ENCODE measurements at places on chromosomes 11 and 22.

DNA sequence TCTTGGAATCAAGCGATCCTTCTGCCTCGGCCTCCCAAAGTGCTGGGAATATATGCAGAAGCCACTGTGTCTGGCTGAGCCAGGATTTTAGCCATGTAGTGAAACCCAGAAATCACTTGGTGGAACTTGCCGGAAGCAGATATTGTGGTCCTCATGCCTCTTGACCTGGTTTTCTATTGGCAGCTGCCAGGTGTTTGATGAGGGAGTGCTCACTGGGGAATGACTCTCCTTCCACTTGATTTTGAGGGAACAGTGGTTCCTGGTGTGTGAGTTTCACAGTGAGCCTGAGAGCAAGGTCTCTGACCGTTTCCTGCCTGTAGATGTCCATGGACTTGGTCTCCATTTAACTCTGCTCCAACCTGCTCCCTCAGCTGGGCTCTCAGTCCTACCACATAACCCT, 34.7 kb upstream of the ELF5 start:
- DNase-seq, result no peak

GRCh38 chr11:1072821-1073231, 1.8 kb upstream of the MUC2 start:
- DNase-seq, result no peak

DNA sequence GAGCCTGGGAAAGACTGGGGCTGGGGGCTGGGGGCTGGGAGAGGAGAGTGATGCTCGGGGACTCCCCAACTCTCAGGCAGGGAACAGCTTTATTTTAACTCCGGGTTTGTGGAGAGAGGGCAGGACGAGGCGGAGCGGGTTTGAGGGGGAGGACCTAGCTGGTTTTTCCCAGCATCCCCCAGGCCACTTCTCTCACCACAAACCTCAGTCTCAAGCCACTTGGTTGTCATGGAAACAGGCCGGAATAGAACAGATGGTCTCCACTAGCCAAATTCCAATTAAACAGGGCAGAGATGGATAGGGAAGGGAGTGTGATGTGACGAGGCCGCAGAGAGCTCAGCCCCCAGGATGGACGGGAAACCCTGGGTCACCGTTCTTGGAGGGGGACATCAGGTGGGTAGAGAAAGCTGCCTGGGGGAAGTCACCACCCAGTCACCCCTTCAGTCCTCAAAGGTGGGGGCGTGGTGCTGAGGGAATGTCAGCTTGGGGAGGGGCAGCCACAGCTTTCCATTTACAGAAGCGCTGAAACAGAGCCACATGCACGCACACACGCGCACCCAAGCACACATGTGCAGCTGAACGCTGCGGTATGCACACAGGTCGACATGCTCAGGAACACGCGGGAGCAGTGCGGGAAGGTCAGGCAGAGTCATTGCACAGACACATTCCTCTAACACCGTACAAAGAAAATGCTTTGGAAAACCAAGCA, 19.2 kb downstream of the NECTIN1 start:
- DNase-seq, result peak; percentile 53

GRCh38 chr11:68213555-68214172, 568 bp upstream of the KMT5B start:
- peak; percentile 83 for DNase-seq

DNA sequence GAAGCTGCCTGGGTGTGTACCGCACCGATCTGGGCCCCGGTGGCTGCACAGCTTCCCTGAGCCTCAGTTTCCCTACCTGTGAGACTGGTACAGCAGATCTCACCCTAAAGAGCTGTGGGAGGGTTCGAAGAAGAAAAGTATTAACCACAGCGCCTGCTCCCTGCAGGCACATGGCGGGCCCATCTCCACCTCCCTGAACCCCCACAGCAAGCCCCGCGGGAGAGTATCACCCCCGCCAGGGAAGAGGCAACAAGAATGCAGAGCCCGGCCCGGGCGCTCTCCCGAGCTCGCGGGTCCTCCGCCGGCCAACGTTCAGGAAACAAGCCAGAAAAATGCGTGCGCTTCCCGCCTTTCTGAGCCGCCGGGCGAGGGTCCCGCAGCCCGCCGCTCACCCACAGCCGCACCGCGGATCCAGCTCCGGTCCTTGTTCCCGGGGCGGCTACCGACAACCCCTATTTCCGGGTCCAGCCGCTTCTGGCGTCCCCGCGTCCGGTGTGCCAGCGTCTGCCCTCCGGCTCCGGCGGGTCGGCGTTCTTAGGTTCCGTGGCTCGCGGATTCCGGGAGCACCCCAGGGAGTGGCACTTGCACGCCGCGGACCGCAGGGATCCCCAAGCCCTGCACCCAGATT, at the start of gene TOP3B:
Gene TOP3B, minus strand, starts transcription at position 450 of the 628 bp plus-strand sequence. CDS start 7,078 bp downstream, outside the sequence.
- peak; percentile 44 for DNase-seq

- no peak for DNase-seq
Measured at GRCh38 chr11:21205205-21205604, 535.8 kb downstream of the NELL1 start.

DNA sequence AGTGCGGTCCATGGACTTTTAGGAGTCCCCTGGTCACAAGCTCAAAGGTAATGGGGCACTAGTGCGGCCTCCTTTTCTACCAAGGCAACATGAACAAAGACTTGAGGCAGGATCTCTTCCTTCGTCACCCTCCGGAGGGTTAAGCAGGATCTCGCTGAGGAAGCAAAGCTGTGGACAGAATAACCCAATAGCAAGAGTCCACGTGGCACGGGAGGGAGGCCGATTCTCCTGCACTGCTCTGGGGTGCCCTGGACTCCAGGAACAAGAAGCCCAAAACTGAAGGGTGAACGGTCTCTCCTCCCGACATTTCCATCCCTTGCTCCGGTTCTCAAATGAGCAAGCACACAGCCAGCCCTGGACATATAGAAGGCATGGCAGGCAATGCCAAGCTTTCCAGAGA, 20.7 kb downstream of the MYH9 start:
- no peak for DNase-seq

Data from forelimb muscle (tissue), 1 donor.